ENCODE measurements at places on chromosomes 7 and 10. TPM values are rescaled to one million over a fixed set of nuclear protein-coding genes. Genes with fewer than 3 reads are reported as not detected.

The POLR2J3 gene
- total RNA-seq = 22.8 TPM

The TLX1 gene
- total RNA-seq = not detected

The OR13A1 gene
- total RNA-seq = not detected

The KCND2 gene
- total RNA-seq = not detected

The TAS2R41 gene
- total RNA-seq = not detected

DNA sequence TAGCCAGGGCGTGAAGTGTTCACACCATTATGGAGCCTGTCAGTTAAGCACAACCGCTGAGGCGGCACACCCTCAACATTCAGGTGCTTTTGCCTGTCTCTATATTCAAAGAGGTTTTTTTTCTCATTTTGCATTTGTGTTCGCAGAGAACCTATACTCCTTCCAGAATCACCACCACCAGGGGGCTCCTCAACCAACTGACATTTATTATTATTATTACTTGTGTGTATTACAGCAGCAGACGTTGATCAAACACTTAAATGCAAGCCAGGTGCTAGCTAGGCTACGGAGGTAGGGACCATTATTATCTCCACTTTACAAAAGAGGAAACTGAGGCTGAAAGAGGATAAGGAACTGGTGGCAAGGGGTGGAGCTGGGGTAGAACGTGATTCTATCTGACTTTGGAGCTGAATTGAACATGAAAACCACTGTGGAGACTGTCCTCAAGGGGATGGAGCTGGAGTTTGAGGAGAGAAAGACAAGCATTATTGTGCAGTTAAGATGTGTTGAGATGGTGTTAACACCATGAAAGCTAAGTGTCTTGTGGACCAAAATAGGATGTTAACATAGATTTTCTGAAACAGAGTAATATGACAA lies 133.8 kb upstream of the PLXNA4 start:
- DNase-seq = peak; percentile 3

DNA sequence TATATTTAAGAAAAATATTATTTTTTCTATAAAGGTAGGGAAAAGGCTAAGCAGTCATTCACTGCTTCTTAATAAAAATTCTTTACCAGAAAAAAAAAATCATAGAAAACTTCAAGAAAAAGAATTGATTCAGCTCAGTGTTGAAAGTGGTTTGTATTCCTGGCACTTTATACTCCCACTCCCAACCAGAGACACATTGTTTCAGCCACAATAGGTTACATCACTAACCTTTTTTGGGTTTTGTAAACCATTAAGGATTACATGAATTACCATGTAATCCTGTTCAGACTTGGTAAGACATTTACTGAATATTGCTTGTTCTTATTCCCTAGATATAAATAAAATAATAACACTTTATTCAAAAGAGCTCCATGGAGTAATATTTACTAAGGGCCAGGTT lies 46.6 kb downstream of the MINPP1 start:
- no peak for DNase-seq

DNA sequence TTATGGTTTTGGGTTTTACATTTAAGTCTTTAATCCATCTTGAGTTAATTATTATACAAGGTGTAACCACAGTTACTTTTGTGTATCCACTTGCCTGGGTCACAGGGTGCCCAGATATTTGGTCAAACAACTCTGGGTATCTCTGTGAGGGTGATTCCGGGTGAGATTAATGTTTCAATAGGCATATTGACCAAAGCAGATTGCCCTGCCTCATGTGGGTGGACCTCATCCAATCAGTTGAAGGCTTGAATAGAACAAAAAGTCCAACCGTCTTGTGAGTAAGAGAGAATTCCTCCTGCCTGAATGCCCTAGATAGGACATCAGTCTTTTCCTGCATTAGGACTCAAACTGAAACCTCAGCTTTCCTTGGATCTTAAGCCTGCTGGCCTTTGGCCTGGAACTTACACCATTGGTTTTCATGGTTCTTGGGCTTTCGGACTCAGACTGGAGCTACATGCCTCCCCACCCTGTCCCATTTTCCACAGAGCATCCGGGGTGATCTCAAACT lies 68.9 kb upstream of the ST8SIA6 start:
- no peak for DNase-seq

DNA sequence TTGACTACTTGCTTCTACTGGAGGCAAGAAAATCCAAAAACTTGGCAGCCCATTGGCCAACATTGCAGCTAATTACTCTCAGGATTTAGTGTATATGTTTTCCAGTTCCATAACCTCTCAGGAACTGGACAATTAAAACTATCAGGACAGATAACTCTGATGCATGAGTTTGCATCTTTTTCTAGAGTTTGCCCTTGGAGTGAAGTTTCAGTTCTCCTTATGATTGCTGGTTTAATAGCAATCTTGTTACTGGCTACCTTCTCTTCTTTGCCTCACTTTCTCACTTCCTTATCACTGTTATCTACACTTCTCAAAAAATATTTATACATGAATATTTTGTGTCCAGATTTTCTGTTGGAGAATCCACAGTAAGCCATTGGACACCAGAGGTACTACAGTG lies 735.9 kb downstream of the PCDH15 start:
- no peak for DNase-seq

DNA sequence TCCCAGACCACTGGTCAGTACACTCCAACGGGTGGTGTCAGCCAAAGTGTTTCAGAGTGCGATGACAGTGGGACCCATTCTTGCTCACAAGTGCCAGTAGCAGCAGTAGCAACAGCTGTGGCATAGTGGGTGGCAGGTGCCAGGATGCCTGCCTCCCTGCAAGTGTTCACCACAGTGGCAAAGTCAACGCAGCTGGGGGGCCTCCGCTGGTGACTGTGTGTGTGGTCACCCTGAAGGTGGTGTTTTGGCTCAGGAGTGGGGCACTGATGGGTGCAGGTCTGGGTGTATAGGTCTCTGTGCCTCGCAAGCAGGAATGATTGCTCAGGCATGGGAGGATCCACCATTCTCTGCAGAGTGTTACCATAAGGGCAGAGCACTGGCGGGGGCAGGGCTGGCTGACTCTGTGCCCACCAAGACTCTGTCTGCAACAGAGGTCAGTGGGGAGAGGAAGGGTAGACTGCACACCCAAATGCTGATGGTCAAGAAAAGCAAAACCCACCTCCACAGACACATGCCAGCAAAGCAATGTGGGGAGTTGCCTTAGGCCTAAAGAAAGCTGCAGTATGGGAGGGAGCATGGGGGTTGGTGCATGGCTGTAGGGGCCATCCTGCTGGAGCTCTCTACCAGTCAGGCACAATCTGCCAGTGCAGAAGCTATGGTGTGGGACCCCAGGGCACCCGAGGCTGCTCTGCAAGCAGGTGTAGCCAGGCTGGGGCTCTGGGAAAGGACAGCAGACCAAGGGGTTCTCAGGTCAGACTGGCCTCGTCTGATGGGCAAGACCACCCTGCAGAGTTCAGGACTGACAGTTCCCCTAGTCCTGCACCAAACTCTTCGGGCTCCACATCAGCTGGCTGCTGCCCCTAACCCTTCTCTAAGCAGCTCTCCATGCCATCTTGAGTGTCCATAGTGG lies 368.1 kb downstream of the CTNNA3 start:
- no peak for DNase-seq

DNA sequence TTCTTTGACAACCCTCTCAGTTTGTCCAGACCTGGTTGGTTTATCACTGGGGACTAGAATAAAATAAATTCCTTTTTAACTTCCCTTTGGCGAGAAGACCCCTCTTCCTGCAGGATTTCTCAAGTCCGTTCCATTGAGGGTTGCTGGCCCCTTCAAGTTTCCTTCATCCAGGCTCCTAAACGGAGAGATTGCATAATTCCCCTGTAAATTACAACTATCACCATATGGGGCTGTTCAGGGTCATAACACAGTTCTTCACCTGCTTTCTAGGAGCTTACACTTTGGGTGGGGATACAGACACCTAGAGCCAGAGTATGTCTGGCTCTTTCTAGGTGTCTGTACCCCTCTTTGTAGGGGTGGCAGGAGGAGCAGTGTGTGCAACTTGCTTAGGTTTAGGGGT lies 3.3 kb upstream of the COPS6 start:
- DNase-seq = no peak

DNA sequence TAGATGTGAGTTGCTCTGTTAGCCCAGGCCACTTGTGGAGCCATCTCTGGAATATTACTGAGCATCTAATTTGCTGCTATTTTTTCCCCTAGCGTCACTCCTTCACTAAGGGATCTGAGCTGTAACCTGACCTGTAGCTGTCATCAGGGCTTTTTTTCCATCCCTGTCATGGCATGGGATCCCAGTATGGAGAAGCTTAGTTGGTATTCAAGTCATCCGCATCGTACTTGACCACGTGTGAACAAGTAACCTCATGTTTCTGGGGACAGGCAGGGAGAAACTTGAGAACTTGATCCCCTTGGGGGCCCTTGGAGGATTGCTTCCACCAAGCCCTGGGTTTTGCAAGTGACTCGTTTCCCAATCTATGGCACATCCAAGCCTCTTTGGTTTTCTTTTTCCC lies 474.4 kb upstream of the GALNT17 start:
- DNase-seq = no peak

- no peak for DNase-seq
These were observed 1.3 kb upstream of the GFRA1 start for GRCh38 chr10:116274064-116274904.

- DNase-seq = no peak
These were observed 104.1 kb downstream of the THSD7A start for GRCh38 chr7:11727864-11728263.

- no peak for DNase-seq
These were observed 285.7 kb downstream of the CRPPA start for GRCh38 chr7:16135658-16136057.

- no peak for DNase-seq
These were observed 75.3 kb upstream of the AGBL3 start for GRCh38 chr7:134910968-134911367.

DNA sequence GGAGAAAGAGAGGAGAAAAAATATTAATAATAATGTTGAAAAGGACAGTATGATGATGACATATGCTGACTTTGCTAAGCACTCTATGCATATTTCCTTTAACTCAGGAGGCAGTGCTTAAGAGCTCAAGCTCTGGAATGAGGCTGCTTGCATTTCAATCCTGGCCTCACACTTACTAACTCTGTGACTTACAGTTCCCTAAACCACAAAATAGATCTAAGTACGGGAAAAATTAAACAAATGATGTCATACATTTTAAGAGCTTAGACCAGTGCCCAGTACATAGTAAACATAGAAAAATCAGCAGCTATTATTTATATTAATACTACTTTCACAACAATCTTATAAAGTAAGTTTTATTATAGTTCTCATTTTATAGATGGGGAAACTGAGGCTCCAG lies 61.3 kb downstream of the GFRA1 start:
- no peak for DNase-seq

DNA sequence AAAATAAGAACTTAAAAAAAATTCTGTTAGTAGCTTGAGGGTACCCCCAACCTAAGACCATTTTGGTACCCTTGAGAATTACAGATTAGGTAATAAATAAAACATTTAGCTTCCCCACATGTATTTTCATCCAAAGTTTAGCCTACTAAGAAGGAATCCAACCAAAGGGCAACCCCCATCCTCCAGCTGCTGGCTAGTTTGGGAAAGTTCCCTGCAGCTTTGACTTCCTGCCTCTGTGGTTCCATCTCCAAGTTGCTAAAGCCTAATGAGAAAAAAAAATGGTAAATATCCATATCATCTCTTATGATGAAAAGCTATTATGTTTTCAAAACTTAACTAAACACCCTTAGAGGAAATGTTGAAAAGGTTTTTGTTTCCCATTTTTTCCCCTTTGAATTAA lies 547.2 kb downstream of the ANKRD7 start:
- DNase-seq = no peak

- DNase-seq = no peak
These were observed 80.5 kb upstream of the LRGUK start for GRCh38 chr7:134046594-134047128.
